ENCODE measurements at places on chromosomes 3 and 15. TPM values are rescaled to one million over a fixed set of nuclear protein-coding genes. Genes with fewer than 3 reads are reported as not detected.

DNA sequence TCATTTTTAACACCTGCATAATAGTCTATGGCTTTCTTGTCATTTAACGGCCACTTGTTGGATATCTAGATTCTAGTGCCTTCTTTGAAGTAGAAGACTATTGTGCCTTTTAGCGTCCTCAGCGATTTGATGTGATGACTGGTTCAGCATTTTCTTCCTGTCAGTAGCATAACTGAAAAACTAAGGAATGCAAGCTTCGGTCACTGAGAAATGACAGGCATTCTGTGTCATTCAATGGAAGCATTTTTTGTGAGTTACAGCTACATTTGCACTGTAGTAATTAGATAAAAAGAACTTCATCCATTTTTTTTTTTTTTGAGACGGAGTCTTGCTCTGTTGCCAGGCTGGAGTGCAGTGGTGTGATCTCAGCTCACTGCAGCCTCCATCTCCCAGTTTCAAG is 10.3 kb downstream of the NEK11 start:
- DNase-seq, result no peak

- no peak for DNase-seq
These were observed 149.9 kb upstream of the LRTM1 start for GRCh38 chr3:55077726-55078125.

Gene LSG1
- polyA plus RNA-seq, result 46.2 TPM

GRCh38 chr3:34876997-34877396 is 762.3 kb upstream of the ARPP21 start:
- no peak for DNase-seq

Gene PRTG
- polyA plus RNA-seq, result 12.0 TPM

DNA sequence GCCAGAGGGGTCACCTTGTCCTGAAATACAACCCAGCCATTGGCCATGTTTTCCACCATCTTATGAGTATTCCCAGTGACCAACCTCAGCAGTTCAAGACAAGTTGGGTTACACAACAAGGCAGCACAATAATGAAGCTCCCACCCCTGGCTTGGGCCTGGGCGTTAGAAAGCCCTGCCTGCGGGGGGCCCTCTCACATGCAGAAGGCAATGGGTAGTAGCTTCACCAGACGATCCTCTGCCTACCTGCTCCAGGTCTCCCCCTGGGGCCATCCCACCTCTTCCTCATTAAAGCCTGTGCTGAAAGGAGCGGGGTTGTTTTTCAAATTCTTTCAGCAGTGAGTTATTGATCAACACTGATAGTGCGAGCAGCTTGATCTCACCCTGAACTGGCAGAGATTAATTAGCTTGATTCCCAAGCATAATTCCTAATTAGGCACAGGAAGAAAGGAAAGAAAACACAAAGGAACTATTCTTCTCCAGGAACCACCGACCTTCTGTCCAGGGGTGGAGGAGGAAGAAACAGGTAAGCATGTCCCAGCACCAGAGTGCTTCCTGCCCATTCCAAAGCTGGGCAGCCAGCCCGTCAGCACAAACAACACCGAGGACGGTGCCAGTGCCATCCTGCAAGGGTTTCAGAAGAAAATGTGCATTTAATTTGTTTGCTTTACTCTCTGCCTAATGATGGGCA is 79.7 kb upstream of the CGNL1 start:
- DNase-seq, result no peak

DNA sequence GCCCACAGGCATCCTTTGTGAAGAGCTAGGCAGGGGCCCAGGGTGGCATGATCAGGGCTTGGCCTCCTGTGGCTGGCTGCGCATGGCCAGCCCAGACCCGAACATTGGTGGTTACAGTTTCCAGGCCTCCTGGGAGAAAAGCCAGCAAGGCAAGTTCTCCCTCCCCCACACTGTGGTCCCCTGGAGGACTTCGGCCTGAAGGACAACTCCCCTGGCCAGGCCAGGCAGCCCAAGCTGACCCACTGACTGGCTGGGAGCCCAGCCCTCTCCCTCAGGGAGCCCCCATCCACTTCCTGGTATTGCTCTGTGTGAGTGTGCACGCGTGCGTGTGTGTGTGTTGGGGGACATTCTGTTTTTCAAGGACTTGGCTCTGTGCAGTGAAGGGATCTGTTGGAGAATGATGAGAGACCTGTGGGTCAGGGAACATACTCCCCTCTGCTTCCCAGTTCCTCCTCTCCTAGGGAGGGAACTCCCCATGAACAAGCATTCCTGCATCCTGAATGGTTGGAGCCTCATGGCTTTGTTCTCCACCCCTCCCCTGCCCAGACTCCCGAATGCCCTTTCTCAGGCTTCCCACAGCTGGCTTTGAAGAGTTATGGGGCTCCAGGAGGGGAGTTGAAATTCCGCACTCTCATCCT is 29.5 kb downstream of the CORO2B start:
- DNase-seq, result peak; percentile 50

DNA sequence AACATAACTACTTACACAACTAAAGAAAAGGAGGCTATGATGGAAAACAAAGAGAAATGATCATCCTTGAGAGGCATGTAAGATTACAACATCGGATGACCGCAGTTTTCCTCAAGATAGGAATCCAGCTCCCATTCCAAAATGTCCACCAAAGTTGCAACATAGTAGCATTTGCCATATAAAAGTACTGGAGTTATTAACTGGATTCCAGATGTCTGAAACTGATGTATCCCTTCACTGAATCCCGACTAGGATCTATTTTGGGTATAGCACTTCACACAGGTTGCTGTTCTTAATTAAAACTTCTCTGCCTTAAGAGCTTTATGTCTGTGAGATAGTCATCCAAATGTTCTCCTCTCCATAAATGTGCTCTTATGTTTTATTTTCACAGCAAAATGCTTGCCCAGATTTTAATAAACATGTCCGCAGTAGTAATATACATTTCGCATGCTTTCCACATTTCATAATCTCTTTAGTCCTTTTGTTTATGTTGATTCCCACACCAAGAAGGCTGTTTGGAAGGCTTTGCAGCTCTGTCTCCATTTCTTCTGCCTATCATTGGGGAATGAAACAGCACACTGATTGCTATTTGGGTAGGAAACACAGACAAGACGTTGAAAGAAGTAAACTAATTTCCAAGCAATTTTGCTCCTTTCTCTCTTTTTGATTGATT is 716.5 kb upstream of the CFAP20DC start:
- no peak for DNase-seq

GRCh38 chr15:74398183-74398582 is 30.7 kb upstream of the CYP11A1 start:
- no peak for DNase-seq

Gene HIGD2B
- 0.09 TPM for polyA plus RNA-seq

DNA sequence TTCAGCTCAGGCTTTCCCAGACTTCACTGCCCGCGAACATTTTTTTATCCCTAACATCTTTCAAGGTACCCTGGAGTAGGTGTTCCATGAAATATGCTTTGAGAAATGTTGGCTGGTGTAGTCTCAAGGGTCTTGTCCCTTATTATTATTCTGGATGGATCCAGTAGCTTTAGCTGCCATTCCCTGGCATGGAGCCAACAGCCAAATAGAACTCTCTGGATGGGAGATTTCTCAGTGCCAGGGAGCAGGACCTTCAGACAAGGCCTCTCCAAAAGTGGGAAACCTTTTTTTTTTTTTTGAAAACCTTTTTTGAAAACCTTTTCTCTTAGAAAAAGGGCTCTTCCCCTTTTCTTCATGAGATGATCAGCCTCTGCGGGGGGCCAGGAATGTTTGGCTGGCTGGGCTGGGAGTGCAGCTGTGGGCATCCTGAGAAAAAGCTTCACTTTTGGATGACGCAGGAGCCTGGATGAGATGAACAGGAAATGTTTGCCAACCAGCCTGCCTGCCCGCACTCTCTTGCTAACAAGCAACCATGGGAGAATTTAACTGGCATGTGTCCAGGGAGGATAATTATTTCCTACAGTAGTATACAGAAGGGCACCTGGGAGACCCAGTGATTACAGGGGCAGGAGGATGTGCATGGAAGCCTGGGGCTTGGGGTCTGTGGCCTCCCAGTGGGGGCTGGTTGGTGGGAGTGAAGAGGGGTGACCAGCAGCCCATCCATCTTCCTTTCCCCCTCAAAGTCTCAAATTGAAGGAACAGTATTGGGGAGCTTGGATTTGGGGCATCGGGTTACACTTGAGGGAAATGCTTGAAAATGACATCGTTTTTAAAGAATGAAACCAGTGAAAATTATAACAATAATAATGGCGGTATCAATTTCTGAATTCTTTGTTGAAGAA is 109.1 kb upstream of the LRIG1 start:
- peak; percentile 43 for DNase-seq

Gene JMJD7
- polyA plus RNA-seq, result 20.2 TPM

DNA sequence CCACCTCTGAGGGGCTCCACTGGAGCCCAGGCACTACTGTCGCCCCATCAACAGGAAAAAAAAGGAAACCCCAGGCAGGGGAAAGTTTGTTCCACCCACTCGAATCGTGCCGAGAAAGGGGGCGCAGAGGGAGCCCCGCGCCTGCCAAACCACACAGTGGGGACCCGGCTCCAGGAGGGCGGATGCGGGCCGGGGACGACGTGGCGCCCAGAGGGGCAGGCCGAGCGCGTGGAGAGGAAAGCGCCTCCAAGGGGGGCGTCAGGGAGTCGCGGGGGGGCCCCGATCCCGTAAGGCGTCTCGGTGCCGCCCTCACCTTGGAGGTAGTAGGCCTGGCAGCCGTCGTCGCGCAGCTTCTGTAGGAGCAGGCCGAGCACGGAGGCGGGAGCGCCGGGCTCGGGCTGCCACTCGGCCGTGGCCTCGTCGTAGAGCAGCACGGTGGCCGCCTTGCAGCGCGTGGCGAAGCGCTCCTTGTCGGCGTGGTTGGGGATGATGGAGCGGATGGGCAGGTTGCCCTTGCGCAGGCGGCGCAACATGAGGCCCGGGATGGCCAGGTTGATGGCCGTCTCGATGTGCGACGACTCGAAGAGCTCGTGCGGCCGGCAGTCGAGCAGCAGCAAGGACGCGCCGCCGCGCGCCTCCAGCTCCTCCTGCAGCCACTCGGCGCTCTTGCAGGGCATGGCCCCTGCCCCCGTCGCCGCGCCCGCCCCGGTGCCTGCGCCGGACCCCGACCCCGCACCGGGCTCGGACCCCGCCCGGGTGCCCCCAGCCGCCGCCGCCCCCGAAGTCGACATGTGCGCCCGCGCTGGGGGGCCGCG is 627 bp downstream of the DUSP7 start:
- DNase-seq, result no peak

GRCh38 chr15:77384589-77385359 is 35.1 kb downstream of the PEAK1 start:
- DNase-seq, result no peak

GRCh38 chr3:31237887-31238286 is 294.8 kb upstream of the STT3B start:
- DNase-seq, result no peak

DNA sequence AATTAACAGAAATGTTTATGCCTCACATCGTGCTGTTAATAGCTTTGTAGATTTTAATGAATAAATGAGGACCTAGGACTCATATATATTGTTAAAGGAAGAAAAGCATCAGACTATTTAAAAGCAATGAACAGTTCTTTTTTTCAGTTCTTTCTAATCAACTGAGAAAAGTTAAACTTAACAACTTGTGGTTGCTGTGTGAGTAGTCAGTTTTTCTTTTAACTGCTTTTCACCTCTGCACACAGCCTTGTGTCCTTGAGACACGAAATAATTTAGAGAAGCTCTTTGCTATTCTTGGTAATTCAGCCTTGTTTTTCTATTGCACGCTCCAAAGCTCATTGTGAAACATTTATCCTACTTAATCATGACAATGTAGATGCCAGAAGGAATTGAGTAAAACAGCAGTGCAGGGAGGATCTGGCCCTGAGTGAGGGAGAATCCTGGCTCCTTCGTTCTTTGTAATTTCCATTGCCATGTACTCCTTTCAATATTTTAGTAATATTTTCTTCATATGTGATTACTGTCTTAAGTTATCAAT is 499.0 kb downstream of the PYDC2 start:
- DNase-seq, result peak; percentile 55

Gene AMIGO3
- 1.9 TPM for polyA plus RNA-seq

Gene TARS3
- polyA plus RNA-seq, result 21.0 TPM

Gene LARP6
- 16.0 TPM for polyA plus RNA-seq

DNA sequence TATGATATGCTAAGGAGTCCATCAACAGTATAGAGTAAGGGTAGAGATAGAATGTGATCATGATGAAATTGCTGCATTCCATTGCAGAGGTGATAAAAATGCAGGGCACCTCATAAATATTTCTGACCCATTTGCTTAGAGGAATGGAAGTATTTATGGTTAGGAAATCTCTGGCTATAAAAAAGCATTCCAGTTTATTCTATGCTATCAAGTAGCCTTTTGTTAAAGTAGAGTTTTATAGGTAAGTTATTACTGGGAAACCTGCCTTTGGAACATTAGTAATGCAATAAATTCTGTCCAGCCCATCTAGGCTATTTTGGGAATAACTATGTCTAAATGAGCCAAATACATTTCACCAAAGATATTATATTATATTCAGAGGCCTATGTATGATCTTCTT is 19.8 kb upstream of the STRIT1 start:
- no peak for DNase-seq

Gene ANKRD34C
- polyA plus RNA-seq, result 0.08 TPM

DNA sequence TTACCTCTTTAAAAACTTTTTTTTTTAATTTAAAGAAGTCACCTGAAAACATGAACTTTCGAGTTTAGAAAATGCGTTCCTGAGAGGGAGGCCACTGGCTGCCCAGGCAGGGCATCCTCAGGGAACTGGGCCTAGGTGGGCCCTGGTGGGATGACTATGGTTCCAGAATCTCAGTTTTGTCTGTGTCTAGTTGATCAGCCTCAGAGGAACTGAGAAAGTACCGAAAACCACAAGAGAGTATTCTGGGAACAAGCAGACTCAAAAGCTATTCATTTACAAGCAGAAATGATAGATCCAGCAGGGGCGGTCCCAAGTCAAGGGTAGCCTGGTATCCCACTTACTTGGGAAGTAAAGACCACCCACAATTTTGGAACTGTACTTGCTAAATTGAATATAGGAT is 10.5 kb downstream of the WWTR1 start:
- no peak for DNase-seq

- DNase-seq, result no peak
These were observed 559.0 kb upstream of the GOLIM4 start for GRCh38 chr3:168654700-168655099.

- DNase-seq, result no peak
These were observed 23.6 kb upstream of the DUT start for GRCh38 chr15:48307586-48307985.

DNA sequence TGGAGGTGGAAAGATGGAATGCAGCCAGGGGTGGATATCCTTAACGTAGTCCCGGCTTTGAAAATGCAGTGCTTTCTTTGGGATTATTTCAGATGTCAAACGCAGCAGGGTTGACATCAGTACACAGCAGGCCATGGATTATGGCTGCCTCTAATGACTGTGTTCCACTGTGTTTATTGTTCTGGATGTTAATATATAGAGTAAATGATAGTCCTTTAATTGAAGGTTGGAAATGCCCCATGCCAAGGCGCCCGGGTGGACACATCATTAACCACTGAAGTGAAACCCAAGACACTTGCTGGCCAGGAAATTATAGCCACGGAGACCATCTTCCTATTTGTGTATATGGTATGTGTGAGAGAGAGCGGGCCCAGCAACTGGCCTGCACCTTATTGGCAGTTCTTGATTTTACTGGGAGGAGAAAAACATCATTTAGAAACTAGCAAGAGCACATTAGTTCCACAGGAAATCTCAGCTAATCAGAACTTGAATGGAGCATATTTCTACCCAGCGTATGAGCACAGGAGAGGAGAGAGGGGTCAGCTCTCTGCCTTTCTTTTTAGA is 254.9 kb upstream of the RASGRP1 start:
- DNase-seq, result no peak
